ENCODE measurements at places on chromosomes 12 and 14.

- no peak for DNase-seq
These were observed 323.8 kb upstream of the SYT1 start for GRCh38 chr12:78540606-78541336.

GRCh38 chr14:98724734-98725133 lies 547.3 kb downstream of the BCL11B start:
- no peak for DNase-seq

GRCh38 chr14:92551044-92551841 lies 37.7 kb downstream of the RIN3 start:
- no peak for DNase-seq

DNA sequence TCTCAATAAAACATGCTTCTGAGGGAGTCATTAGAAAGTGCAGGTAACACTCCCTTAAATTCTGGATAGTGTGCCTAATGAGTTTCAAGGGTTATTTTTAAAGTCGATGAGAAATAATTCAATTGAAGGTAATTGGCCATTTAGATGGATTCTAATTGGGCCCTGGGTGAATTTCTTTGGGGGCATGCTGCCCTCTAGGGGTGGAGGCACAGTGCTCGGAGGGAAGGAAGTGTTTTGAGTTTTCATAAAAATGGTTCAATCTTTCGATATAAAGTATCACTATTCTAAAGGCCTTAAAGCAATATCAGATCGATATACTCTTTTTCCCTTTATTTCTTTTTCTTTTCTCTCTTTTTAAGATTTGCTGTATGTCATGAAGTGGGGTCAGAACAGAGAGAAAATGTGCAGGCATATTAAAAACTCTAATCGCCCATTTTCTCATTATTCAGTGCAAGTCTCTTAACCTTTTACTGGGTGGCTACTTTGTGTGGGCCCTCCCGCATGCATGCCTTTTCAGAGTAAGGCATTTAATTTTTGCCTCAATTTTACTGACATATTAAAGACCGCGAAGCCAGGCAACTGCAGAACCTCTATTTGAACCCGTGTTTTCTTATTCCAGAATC lies 25.5 kb downstream of the NKX2-8 start:
- DNase-seq, result peak; percentile 31

- DNase-seq, result peak; percentile 97
These were observed at the start of gene ETFBKMT for GRCh38 chr12:31659087-31659942. TSS of gene ETFBKMT (plus strand) at chr12:31659688. CDS start at chr12:31661954, 2,266 bp downstream.

GRCh38 chr14:68794130-68794850 lies 1.4 kb upstream of the ZFP36L1 start:
- DNase-seq, result peak; percentile 36

GRCh38 chr14:104643306-104643705 lies 38.7 kb upstream of the TMEM179 start:
- DNase-seq, result no peak

DNA sequence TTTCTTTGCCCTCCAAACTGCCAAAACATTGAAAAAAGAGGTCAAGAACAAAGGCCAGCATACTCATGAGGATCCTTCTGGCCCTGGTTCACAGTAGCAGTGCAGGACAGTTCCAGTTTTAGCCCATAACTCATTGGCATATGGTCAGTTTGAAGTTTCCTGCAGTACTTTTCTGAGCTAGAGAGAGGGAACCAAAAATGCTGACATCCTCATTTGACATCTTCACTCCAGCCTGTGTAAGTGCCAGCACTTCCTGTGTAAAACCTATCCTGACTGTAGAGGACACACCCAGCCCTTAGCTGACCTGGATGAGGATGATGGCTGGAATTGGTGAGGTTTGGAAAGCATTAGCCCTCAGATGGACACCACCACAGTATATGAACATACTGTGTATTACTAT lies 84.1 kb downstream of the FGD4 start:
- no peak for DNase-seq

DNA sequence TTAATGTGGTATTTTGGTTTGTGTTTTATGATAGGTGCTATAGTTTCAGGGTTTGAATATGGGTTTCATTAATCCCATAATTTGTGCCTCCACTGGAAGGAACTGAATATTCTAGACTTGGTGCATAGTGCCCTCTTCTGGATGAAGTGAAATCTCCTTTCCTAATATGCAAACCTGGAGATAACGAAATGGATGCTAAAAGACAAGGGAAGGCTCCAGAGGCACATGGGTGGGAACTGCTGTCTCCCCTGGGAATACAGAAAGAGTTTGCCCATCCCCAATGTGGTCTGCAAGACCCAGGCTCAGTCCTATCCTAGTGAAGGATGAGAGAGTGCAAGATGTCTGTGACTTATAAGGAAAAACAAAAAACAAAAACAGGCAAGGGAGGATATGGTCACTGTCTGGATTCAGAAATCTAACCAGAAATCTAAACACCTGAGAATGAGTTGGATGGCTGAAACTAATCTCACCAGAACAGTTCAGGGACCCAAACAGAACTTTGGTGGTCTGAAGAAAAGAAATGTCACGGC lies 142.3 kb upstream of the TMPO start:
- no peak for DNase-seq

DNA sequence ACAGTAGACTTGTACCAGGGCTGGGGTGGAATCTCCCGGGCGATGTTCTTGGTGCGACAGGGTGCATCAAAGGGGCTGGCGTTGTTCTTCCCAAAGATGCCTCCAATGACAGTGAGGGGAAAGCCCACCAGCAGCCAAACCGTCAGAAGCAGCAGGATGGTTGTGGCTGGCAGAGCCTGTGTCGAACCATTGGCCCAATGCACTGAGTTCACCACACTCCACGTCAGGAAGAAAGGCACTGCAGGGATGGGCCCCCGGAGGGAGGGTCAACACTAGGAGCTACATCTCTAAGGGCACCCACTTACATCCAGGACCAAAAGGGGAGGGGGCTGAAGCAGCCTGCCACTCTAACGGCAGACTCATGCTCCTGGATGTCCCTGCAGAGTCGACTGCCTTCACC lies 1.8 kb upstream of the IPO4 start:
- DNase-seq, result no peak

- peak; percentile 73 for DNase-seq
These were observed 26.9 kb downstream of the DAAM1 start for GRCh38 chr14:59215322-59215721.

DNA sequence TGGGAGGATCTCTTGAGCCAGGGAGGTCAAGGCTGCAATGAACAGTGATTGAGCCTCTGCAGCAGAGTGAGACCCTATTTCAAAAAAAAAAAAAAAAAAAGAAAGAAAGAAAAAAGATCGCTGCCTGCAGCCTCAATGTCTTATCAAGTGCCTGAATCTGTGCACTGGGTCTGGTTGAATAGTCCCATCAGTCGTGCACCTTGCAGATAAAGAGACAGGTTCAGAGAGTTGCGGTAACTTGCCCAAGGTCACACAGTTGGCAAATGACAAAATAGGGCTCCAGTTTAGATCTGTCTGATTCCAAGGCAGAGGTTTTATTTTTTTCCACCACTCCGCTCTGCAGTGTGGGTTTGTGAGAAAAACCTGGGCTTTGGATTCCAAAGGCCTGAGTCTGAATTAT lies 649 bp upstream of the PLA2G1B start:
- no peak for DNase-seq

DNA sequence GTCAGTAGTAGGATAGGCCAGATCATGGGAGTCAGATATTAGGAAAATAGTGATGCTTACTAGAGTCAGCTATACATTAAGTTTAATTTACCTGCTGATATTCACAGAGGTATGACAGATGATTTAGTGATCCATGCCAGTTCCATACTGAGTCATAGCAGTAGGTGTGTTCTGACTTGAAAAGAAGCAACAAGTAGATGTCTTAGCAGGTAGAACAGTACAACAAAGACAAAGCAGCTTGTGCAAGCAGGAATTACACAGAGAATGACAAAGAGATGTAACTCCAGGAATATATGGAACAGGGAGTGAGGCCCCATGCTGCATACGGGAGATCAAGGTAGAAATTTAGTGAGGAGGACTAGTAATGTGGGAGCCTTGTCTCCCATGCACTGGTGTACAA lies 556.9 kb downstream of the SLC16A7 start:
- no peak for DNase-seq

DNA sequence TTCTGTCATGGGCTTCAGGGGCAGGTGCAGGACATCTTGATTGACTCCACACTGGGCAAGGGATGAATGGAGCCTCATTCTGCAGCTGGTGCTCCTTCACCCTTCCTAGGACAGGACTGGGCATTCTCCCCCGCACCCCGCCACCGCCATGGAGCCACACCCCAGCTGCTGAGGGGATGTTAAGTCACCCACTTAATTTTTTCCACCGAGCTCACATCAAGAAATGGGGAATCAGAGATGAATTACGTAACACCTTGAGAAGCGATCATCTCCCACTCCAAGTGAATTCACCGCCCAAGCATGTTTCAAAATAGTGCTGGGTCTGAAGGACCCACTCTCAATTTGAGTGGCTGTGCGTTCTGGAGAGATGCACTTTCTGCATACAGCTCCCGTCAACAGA lies 94.2 kb downstream of the EML1 start:
- DNase-seq, result no peak

DNA sequence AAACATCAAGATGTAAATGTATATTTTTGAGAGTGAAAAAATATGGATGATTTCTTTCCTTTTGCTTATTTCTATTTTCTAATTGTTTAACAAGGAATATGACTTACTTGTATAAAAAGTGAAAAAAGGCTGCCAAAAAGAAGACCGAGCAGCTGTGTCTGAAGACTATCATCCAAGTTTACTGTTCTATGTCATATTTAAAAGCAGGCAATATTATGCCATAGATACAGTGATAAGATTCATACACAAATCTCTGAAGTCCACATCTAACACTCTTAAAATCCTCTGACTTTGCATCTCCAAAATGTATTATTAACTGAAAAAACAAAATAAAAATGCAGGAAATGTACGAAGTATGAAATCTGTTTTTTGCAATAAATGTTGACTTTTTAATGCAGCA lies 109.1 kb downstream of the SEC23A start:
- DNase-seq, result no peak

DNA sequence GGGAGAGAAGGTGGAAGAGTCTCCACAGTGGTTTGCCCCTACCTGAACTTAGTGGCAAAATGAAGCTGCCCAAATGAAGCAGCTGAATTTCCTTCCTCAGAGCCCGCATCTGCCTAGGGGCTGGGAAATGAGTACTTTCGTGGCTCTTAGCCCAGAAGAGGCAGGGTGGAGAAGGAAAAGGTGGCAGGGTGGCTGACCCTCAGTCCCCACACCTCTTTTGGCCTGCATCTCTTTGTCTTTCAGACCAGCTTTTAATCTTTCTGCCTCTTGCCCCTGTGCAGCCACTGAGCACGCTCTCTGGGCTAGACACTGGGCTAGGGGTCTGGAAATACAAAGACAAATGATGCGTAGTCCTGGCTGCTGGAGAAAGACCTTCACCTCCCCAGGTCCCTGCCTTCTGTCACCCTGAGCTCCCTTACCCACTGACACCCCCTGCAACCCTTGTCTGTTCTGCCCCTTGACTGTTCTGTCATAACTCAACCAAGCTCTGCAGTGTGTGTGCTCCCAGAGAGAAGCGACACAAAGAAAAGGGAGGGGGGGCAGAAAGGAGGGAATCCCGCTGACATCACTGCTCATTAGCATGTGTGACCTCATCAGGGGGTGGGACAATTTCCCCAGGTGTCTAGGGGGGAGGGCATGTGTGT lies 371 bp upstream of the REM2 start:
- no peak for DNase-seq

DNA sequence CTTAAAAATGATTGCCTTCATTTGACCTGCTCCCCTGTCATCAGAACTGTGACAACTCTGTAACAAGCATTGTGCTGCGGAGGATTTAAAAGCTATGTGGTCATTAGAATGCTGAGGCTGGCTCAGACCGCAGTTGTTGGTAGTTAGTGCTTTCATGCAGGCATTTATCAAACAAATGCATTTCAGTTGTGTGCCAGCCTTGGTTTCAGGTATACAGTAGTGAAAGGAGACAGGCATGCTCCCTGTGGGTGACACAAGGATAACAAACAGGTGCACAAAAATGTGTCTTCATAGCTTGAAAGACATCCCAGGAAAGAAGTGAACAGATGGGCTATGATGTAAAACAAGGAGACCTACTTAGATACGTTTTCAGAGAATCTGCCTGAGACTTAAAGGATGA lies 60.6 kb downstream of the MARK3 start:
- DNase-seq, result no peak

- no peak for DNase-seq
These were observed 105.8 kb downstream of the SPTSSA start for GRCh38 chr14:34356264-34356654.

- no peak for DNase-seq
These were observed 50.4 kb upstream of the AMN start for GRCh38 chr14:102872020-102872419.

- no peak for DNase-seq
These were observed 64.9 kb upstream of the DICER1 start for GRCh38 chr14:95222151-95222631.

DNA sequence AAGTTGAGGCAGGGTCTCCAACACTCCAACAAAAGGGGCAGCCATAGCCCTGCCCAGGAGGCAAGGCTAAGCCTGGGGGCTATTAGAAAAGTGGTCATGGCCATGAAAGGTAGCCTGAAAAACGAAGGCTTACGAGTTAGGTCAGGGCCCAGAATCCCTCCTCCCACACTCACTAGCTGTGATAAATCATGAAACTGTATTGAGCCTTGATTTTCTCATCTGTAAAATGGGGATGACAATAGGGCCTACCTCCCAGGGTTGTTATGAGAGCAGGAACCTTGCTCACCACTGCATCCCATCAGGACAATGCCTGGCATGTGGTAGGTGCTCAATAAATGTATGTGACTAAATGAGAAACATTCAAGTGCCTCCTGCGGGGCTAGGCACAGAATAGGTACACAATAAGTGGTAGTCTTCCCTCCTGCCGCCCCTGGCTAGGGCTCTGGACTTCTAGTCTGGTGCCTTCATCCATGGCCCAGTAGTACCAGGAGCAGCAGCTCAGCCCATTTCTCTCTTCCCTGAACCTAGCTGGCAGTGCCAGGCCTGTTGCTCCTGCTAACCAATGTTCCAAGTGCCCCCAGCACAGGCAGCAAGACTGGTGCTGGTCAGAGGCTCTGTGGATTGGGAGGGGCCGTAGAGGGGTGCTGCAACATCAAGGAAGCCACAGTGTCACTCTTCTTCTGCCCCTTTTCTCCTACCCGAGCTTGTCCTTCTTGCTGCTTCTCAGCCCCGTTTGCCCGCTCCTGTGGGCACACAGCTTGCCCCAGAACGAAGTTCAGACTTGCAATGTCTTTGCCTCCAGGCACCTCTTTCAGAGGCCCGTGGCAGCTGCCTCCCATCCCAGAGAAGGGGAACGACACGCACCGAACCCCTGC lies 7.8 kb downstream of the PGF start:
- DNase-seq, result no peak

- DNase-seq, result no peak
These were observed 9.9 kb downstream of the PLBD2 start for GRCh38 chr12:113368331-113368730.
